ENCODE measurements at places on chromosomes 12 and 14. TPM values are rescaled to one million over a fixed set of nuclear protein-coding genes. Genes with fewer than 3 reads are reported as not detected.

GRCh38 chr12:54358191-54358944 is 5.9 kb downstream of the GPR84 start:
- no peak for DNase-seq

Gene OTX2
- polyA plus RNA-seq: not detected

Gene RNF10
- polyA plus RNA-seq: 200 TPM

Gene CLEC4A
- 2.7 TPM for polyA plus RNA-seq

All from right lung (tissue), 10 donors.